ENCODE measurements at places on chromosomes 16 and 17.

DNA sequence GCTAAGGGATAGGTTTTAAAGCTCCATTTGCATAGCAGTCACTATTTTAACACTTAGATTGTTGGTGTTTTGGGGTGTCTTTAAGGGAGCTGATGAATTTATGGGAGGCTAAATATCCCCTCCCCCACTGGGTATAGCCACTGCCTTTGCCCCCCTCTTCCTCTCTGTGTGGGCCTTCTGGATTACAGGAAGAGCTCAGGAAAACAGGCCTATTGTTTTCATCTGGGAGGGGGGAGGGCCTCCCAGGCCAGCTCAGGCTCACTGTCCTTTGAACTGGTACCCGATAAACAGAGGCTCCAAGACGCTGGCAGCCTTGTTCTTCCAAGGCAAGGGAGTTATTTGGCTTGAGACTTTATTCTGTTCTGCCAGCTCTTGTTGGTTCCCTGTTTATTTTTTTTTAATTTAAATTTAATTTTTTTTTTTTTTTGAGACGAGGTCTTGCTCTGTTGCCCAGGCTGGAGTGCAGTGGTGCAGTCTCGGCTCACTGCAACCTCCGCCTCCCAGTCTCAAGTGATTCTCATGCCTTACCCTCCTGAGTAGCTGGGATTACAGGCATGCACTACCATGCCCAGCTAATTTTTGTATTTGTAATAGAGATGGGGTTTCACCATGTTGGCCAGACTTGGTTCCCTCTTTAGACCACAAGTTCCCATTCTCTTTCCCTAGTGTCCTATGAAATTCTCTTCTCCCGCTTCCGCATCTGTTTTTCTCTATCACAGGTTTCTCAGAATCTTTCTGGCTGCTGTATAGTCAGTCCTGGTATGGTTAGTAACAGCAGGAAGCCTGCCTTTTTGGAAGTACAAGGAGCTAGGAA is 25.1 kb downstream of the MINK1 start:
- DNase-seq, result no peak

- DNase-seq, result no peak
These were observed 145.9 kb upstream of the PLCG2 start for GRCh38 chr16:81633147-81633619.

DNA sequence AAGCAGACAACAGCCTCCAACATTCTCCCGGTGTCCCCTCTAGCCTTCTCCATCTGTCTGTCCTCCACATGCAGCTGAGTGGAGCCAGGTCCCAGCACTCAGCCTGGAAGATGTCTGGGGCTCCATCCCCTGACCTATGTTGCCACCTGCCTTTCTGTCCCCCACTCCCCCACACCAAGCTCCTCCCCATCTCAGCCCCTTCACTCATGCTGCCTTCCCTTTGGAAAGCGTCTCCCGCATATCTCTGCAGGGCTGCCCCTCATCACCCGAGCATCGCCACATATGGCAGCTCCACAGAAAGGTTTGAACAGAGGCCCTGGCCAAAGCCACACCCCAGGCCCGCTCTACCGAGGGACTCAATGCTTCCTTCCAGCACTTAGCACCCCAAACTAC is 24.2 kb downstream of the NSMCE1 start:
- DNase-seq, result no peak

- no peak for DNase-seq
These were observed 14.1 kb downstream of the TMEM11 start for GRCh38 chr17:21199856-21200255.

DNA sequence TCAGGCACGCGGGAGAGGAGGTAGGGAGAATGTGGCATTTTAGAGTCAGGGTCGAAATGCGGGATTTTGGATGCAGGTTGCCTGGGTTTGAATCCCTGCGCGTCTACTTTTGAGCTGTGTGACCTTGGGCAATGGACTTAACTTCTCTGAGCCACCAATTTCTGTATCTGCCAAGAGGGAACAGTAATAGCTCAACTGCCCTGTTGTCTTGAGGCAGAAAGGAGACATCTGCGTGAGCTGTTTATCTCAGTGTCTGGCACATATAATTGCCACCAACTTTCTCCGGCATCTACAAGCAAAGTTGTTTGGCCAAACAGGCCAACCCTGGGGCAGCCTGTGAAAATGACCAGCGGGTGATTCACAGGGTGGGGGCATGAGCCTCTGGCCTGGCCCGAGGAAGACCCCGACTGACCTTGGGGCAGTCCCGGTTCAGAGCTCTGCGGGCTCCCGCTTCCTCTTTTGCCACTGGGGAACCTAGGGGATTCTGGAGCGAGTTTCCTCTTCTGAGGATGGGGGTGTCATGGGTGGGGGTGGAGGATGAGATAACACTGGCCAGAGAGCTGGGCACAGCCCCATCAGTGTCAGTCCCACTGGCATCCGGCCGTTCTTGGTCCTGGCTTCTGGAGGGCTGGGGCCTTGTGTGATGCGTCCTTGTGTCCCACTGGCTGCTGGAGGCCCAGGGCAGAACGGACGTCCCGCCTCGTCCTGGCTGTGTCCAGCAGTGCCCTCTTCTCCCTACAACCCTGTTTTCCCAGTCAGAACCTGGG is 1.3 kb downstream of the SNN start:
- DNase-seq, result no peak

GRCh38 chr17:28030386-28030785 is 12.1 kb upstream of the NLK start:
- no peak for DNase-seq

DNA sequence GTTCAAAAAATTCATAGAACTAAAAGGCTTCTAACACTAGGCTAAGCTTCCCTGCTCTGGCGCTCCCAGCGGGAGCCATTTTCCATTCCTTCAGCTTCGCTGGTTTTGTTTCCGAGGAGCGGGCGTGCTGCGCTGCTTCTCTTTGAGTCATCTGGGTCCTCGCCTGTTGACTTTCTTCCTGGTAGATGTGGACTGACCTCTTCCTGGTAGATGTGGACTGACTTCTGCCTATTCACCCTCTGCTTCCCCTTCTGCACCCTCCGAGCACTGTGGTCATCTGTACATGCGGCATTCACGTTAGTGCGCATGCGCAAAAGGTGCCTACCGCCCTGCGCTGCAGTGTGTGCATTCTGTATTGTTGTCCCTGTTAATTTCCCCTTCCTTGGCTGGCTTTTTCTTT is 40.8 kb upstream of the SEC14L1 start:
- DNase-seq, result no peak

- DNase-seq, result no peak
These were observed 14.4 kb downstream of the ZNF232 start for GRCh38 chr17:5097101-5097834.

GRCh38 chr17:19264681-19265080 is 27.5 kb downstream of the EPN2 start:
- DNase-seq, result no peak

- no peak for DNase-seq
These were observed 78.1 kb downstream of the GP2 start for GRCh38 chr16:20249211-20249610.

DNA sequence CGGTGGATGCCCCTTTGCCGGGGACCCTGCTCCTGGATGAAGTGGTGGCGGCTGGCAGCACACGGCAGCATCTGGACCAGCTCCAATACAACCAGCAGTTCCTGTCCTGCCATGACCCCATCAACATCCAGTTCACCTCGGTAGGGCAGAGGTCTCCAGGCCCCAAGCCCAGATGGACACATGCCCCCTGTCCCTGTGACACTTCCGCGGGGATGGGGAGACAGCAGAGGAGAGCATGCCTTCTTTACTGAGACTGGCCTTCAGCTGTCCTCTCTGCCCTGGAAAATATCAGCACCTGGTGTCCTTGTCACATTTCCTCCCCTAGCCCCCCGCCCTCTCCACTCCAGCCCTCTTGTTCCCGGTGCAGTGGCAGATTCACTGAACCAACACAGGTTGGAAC is 6.2 kb downstream of the CHAD start:
- no peak for DNase-seq

DNA sequence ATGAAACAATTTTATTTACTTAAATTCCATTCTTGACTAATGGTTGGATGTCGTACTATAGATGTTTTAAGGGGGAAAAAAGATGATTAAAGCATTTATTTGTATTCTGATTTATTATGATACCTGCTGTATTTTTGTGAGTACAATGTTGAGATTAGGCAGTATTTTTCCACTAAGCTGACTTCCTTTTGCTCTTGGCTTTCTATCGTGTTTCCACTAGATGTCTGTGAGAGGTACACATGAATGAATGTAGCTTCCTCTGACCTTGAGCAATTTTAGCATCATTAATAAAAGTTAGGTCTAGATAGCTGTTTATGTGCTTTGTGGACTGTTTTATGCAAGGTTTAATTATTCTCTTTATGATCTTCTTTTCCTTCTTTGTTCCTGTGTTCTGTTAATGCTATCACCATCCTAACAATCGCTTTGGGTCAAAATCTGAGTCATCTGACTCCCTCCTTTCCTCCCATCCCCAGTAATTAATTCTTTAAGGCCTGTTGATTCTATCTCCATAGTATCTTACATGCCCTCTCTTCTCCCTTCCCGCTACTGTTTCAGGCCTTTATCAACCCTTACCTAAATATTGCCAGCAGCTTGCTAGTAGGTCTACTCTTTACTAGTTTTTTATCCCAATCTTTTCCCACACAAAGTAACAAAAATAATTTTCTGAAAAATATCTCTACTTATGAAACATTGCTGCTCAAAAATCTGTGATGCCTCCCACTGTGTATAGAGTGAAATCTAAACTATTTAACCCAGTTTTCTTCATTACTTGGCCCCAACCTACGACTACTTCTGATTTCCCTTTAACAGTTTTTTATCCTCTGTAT is 76.0 kb downstream of the VMP1 start:
- DNase-seq, result no peak

- DNase-seq, result no peak
These were observed 10.8 kb downstream of the IGFBP4 start for GRCh38 chr17:40453881-40454612.

GRCh38 chr16:907842-908241 is 62.9 kb downstream of the LMF1 start:
- peak; percentile 93 for DNase-seq

DNA sequence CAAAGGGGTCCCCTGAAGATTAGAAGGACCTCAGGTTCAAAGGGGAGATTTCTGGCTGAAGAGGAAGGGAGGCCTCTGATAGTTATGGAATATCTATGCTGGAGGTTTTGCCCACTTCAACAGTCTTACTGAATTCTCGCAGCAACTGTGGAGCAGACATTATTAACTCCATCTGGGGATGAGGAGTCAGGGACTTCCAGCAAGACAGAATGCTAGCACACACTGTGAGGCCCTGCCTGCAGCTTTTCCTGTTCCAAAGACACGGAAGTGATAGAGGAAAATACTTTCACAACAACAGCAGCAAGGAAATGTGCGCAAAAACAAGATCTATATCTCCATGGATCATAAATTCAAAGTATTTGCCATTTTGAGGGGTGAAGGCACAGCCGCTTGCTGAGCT is 72.8 kb downstream of the RPH3AL start:
- no peak for DNase-seq

- no peak for DNase-seq
These were observed 2.6 kb upstream of the SOX15 start for GRCh38 chr17:7592422-7593021.

- DNase-seq, result no peak
These were observed 46.6 kb downstream of the PLD6 start for GRCh38 chr17:17159571-17159970.

DNA sequence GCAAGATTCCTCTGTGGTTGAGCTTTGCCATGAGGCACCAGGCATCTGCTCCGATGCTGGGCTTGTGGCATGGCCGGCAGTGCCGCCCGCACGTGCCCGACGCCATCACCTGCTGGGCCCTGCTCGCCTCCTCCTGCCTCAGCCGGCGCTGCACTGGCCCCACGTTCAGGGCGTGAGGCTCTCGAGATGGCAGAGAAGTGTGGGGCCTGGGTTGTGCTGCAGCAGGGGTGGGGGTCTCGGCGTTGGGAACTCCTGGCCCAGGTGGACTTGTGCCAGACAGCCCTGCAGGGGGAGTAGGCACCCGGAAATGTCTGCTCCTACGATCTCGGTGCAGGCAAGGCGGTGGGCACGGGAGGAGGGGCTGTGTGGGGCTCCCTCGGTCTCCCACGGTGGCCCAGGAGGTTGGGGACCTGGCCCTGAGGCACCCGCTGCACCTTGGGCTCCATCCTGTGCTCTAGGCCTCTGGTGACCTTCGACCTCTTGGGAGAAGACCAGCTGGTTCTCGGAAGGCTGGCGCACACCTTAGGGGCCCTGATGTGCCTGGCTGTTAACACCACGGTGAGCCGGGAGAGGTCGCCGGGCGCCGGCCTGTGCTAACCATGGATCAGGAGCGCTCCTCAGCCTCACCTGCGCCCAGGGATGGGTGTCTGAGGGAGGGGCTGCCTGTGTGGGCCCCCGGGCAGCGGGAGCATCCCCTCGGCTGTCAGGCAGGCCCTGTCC is 13.5 kb downstream of the TELO2 start:
- DNase-seq, result no peak

GRCh38 chr17:7042501-7043181 is 1.3 kb downstream of the SLC16A11 start:
- no peak for DNase-seq

GRCh38 chr16:11102523-11102898 is 153.5 kb downstream of the SOCS1 start:
- DNase-seq, result no peak

DNA sequence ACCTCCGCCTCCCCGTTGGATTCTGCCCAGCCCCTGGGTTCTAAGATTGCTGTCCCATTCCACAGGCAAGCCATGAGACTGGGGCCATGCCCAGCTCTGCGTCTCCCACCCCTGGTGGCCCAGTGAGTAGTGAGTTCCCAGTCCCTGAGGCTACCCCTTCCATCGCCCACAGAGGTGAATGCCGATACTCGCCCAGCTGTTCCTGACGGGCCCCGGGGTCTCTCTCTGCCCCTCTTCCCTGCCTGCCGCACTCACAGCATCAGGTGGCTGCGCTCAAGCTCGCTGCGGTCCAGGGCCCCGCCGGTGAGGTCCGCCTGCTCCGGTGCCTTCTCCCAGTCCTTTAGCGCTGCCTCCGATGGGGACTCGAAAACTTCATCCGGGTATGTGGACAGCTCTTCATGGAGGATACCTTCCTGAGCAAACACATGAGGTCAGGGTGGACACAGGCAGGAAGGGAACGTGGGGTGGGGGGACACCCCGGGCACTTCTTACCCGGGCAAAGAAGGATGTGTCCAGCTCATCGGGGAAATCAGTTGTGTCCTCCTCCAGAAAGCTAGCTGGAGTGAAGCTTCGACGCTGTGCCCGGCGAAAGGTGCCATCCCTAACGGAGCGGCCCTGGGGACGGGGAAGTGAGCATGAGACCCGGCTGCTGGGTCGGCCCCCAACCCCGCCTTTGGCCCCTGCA is 8.8 kb downstream of the SNRNP25 start:
- DNase-seq, result no peak

- DNase-seq, result no peak
These were observed 32.7 kb upstream of the AXIN2 start for GRCh38 chr17:65593855-65594845.

DNA sequence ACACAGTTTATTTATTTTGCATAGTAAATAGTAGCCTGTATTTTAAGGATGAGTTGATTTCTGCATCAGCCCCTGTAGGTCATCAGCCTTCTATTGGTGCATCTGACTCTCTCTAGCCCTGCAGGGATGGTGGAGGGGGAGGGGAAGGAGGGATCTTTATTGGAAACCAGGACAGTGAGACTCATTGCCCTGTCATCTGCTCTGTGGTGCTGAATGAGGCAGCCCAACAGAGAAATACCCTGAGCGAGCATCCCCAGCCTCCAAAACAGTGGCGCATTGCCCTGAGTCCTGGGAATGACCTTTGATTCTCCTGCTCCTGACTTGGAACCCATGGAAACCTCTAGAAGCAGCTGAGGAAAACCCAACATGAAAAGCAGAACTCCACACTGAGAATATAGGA is 45.5 kb upstream of the STH start:
- no peak for DNase-seq

- no peak for DNase-seq
These were observed 48.3 kb downstream of the CUEDC1 start for GRCh38 chr17:57906910-57907309.
